Activated naive CD8-positive, alpha-beta T cell treated with anti-CD3 and anti-CD28 coated beads for 36 hours (primary cell): ENCODE measurements at places on chromosomes 1 and 21.

DNA sequence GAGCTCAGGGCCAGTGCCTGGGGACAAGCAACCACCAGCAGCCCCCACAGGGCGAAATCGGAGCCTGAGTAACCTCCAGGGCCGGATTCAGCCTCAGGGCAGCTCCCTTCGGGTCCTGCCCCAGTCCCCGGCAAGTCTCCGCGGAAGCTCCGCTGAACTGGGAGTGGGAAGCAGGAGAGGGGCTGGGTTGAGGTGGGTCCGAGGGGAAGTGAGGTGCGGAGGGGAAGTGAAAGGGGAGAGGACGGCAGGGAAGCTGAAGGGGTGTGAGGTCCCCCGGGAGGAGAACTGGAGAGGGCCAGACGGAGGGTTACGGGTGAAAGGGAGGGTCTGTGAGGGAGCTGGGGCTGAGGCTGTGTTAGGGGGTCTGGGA is 560 bp downstream of the PADI2 start:
- no peak overlapping the region for H3K27ac ChIP-seq
- H3K36me3 ChIP-seq, result no peaks in the 10 kb centered on the region
- no peak for DNase-seq
- H3K27me3 ChIP-seq, result peaks cover 53% of the 10 kb centered on the region
- peak overlapping the region; percentile 4 for H3K4me3 ChIP-seq

GRCh38 chr1:80536461-80536860 is 1264.3 kb upstream of the ADGRL2 start:
- no peaks in the 10 kb centered on the region for H3K36me3 ChIP-seq
- no peak overlapping the region for H3K4me3 ChIP-seq
- DNase-seq, result no peak
- H3K4me1 ChIP-seq, result no peaks in the 10 kb centered on the region
- H3K27ac ChIP-seq, result no peak overlapping the region

DNA sequence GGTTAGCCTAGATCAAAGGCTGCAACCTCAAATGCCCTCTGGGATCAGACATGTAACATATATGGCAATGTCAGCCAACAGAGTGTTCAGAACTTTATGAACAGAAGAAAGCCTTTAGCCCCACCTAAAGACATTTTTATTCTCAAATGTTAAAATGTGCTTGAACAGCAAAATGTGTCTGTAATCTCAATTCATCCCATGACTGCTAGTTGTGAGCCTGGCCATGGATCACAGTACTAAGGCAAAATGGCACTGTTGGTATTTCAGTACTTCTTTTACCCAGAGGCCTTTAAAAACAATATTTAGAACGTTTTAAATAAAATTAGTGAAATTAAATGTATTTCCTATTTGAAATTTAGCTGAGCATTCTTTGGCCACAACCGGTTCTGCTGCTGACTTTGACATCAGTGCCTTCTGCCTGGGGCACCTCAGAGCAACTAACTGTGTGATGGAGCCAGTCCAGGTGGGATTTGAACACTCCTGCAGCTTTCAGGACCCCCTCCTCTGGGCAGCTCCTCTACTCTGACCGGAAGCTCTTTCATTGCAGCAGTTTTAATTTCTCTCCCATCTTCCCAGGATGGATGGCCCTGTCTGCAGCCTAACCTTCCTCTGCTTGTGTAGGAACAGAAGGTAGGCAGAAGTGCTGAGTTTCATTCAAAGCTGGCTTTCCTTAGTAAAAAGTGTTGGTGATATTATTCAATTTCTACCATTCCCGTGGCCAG is 68.3 kb upstream of the NFIA start:
- DNase-seq, result no peak
- H3K4me1 ChIP-seq, result peaks cover 1% of the 10 kb centered on the region
- H3K27me3 ChIP-seq, result peaks cover 16% of the 10 kb centered on the region

DNA sequence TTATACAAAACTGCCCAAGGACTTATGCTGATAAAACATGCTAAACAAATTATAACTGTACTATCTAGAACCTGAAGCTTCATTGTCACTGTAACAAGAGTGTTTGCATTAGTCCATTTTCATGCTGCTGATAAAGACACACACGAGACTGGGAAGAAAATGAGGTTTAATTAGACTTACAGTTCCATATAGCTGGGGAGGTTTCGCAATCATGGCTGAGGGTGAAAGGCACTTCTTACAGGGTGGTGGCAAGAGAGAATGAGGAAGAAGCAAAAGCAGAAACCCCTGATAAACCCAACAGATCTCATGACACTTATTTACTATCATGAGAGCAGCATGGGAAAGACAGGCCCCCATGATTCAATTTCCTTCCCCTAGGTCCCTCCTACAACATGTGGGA is 100.4 kb downstream of the SPATA6 start:
- no peak overlapping the region for H3K27ac ChIP-seq
- peaks cover 18% of the 10 kb centered on the region for H3K36me3 ChIP-seq
- no peak overlapping the region for H3K4me3 ChIP-seq
- no peak for DNase-seq
- no peaks in the 10 kb centered on the region for H3K4me1 ChIP-seq

DNA sequence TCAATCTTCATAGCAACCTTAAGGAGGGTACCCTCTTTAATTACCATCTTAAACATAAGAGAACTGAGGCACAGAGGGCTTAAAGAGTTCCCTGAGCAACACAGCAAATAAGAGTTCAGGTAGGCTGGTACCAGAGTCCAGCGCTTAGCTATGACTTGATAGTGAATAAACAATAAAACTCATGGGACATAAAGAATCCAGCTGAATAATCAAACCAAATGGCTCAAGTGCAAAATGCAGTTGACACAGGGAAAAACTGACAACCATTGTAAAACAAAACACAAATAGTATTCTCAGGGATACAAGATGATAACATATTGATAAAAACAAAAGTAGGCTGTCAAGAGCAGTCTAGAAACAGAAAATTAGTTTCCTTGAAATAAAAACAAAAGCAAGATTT is 176.9 kb upstream of the HMGB4 start:
- no peaks in the 10 kb centered on the region for H3K36me3 ChIP-seq
- DNase-seq, result no peak
- H3K27ac ChIP-seq, result no peak overlapping the region
- peaks cover 44% of the 10 kb centered on the region for H3K27me3 ChIP-seq
- no peak overlapping the region for H3K4me3 ChIP-seq
- H3K4me1 ChIP-seq, result no peaks in the 10 kb centered on the region

DNA sequence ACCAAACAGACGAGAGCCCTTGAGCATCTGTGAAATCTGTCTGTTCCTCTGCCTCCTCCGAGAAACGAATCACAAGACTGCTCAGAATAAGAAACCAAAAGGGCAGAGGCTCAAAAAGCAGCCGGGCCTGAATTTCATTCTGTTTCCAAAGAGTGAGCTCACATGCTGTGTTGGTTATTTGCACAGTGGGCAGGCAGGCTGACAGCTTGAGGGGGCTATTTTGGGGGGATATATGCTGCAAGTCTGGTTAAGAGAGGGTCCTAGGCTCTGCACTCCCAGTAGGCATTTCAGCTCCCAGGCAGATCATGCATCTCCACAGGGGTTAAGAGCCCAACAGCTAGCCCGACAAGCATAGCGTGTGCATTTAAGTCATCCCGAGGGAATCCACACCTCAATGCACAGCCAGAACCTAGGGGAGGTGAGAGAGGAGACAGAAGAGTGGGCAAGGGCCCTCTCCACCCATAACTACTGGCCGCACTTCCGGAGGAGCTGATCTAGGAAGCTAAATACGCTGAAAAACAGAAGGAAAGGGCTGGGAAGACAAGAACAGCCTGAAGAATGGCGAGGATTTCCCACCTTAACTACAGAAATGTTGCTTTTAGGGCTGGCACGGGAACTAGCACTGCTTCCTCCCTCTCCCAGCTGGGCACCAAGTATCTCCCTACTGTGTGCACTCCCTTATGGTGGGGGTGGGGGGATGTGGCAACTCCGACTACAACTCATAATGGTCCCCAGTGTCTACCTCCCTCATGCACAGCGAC is 3.7 kb downstream of the PGBD5 start:
- peaks cover 70% of the 10 kb centered on the region for H3K27me3 ChIP-seq
- peaks cover 4% of the 10 kb centered on the region for H3K36me3 ChIP-seq
- peaks cover 10% of the 10 kb centered on the region for H3K4me1 ChIP-seq
- no peak for DNase-seq
- no peak overlapping the region for H3K27ac ChIP-seq

- DNase-seq, result no peak
- H3K4me3 ChIP-seq, result no peak overlapping the region
- H3K27ac ChIP-seq, result peak overlapping the region; percentile 3
- no peaks in the 10 kb centered on the region for H3K27me3 ChIP-seq
- peaks cover 13% of the 10 kb centered on the region for H3K36me3 ChIP-seq
- peaks cover 23% of the 10 kb centered on the region for H3K4me1 ChIP-seq
Measured at GRCh38 chr1:32363713-32364112, 1.4 kb downstream of the TSSK3 start.

- H3K4me1 ChIP-seq, result no peaks in the 10 kb centered on the region
- no peak overlapping the region for H3K27ac ChIP-seq
- no peak overlapping the region for H3K4me3 ChIP-seq
- no peak for DNase-seq
- H3K36me3 ChIP-seq, result no peaks in the 10 kb centered on the region
Measured at GRCh38 chr1:44484155-44484688, 79.2 kb downstream of the RNF220 start.

DNA sequence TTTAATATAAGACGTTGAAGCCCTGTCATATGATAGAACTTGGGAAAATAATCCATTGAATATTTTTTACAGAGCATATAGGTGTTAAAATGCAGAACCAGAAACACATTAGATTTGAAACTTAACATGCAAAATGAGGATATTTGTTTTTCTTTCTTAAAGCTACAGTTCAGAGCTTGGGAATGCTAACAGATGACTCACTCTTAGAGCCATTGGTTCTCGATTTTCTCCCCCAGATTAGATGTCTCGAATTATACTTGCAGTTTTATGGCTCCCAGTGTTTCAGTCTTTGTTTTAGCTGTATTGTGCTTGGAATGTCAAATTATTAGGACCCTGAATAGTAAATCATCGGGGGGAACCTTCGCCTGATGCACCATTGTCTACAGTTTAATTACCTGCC is 575.7 kb upstream of the ZP4 start:
- DNase-seq, result no peak
- no peaks in the 10 kb centered on the region for H3K36me3 ChIP-seq
- no peaks in the 10 kb centered on the region for H3K27me3 ChIP-seq
- no peaks in the 10 kb centered on the region for H3K4me1 ChIP-seq
- H3K4me3 ChIP-seq, result no peak overlapping the region
- no peak overlapping the region for H3K27ac ChIP-seq
